Brain pericyte (primary cell): ENCODE measurements at places on chromosomes 12 and 14.

DNA sequence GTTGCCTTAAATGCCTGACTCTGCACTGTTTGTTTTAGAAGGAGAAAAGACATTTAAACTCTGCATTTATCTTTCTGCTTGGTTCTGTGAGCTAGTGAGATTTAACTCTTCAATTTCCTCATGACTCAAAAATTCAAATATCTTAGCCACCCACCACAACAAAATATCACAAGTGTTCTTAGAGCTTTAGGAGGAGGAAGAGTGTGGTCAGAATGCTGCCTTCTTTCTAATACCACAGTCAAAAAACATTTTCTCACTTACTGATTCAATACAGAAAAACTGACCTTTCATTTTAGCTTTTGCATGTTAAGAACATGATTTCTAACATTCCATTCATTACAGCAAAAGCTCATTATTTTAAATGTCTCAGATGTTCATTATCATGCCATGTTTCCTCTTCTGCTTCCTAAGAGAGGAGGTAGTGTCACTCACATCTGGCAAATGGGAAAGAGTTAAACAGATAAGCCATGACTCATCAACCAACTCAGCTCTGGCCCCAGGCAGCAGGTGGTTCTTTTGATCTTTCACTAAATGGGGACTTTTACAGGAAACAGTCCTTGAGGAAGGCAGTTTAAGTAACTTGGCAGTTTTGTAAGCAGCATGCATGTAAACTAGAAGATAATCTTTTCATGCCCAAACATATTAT, 56.4 kb upstream of the RNU6-8 start:
- DNase-seq = no peak

- DNase-seq = no peak
Measured at GRCh38 chr12:27946421-27946820, 26.1 kb downstream of the PTHLH start.

DNA sequence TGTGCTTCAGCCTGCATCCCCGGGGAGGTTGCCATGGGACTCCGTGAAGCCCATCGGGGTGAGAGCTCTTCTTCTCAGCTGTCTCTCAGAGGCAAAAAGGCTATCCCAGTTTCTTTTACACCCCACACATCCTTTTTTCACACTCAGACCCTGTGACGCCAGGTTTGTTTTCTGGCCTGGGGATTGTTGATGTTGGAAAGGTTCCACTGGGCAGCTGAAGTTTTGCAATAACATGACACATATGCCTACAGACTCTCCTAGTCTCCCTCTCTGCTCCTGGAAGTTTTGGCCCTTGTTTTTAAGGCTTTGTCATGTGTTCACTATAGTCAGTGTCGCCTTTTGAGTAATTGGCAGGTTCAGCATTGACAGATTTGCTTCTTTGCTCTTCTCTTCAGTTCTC, 118.6 kb downstream of the SMOC1 start:
- peak; percentile 73 for DNase-seq

DNA sequence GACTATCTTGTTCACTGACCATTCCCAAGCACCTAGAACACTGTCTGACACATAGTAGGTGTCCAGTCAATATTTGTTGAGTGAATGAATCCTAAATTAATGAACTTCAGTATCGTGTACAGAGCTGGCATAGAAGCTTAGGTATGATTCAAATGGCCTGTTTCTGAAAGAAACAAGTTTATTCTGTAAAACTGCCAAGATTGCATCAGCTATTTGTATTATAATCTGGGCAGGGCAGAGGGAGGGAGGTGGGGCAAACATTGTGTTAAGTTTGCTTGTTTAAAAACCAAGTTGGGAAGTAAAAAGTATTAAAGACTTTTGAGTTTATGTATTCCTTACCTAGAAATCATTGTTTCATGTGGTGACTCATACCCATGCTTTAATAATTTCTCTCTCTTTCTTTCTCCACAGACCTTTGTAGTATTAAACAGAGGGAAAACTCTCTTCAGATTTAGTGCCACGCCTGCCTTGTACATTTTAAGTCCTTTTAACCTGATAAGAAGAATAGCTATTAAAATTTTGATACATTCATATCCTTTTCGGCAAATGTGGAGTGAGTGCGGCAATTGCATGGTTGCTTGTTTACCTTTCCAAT, 92.8 kb downstream of the SCN8A start:
- no peak for DNase-seq

DNA sequence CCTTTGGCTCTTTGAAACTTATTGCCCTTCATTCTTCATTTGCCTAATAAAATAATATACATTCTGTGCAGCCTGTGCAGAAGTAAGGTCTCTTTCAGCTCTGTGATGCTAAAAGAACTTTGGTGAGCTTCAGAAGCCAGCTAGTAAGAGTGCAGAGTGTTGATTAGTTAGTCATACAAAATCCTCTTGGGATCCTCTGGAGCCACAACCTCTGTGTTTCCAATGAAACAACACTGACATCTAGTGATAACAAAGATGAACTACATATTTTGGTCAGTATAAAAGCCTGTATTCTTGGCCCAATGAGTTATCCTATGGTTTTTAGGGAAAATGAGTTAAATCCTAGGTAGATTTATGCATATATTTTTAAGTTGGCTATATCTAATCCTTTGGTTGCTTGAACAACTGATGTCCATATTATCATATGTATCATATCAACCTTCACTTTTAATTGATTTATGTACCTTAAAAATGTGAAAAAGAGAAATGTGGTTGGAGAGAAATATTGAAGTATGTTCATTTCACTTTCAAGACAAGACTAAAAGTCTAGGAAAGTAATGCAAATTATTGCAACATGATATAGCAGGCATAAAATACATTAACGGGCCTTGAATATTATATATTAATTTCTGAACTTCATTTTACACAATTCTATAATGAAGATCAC, 158.4 kb downstream of the KLHL28 start:
- DNase-seq = peak; percentile 10

DNA sequence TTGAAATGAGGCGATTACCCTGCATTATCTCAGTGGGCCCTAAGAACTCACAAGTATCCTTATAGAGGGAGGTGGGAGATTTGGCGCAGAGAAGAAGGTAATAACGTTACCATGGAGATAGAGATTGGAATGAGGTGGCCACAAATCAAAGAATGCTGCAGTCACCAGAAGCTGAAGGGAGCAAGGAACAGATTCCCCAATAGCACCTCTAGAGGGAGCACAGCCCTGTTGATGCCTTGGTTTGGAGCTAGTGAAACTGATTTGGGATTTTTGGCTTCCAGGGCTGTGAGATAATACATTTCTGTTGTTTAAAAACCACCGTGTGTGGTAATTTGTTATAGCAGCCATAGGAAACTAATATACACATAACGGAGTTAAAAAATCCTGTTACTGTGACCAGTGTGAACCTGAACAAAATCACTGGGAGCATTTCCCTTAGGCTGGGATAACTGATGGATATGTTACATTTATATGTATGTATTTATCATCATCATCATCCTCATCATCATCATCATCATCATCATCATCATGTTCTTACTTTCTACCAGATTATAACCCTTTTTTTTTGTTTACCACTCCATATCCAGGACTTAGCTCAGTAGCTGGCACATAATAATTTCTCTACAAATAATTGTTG, 100.3 kb downstream of the LIN7A start:
- peak; percentile 7 for DNase-seq

DNA sequence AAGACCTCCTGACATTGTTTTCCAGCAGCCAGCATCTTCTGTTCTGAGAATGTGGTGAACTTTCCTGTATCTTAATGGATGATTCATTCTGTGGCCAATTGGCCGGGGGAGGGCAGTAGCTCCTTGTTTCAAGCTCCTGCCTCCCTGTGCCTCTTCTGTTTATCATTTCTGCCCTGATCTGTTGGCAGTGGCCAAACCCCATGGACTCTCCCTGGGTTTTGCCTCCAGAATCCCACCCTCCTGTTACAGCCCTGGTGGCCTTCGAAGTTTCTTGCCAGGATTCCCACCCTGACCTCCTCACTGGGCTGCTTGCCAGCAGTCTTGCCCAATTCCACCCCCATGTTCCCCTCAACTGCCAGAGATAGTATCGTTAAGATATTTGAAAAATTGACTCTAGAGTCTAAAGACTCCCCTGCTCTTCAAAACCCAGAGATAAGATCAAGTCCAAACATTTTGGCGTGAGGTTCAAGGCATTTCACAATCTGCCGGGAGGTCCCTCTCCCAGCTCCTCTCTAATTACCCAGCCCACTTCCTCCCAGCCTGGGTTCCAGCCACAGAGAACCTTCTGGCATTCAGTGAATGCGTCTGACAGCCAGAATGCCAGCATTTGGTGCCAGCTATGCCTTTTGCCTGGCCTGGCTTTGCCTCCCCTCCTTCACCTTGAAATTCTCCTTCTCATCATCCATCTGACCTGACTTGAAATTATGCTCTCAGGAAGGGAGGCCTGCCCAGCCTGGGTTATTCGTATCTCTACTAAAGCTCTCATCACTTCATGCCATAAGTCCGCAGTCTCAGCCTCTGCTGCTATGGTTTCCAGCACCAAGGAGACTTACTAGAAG, 37.7 kb upstream of the TXNRD1 start:
- DNase-seq = peak; percentile 63

GRCh38 chr14:103838117-103838516, 9.3 kb downstream of the PPP1R13B start:
- no peak for DNase-seq

DNA sequence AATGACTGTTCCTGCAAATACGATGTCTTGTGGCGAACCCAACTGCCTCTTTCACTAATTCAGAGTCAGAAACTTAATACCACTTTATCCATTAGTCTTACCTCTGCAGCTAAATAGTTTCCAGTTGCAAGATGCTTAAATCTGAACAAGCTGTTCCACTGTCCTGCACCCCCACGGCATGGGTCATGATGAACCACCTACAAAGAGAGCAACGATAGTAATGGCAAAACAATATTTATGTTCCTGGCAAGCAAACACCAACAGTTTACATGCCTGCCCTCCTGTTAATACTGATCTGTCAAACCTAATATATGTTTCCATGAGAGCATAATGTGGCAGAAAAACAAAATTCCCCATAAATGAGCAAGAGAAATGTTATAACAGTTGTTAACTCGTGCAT, 121.9 kb downstream of the ITPR2 start:
- DNase-seq = no peak

DNA sequence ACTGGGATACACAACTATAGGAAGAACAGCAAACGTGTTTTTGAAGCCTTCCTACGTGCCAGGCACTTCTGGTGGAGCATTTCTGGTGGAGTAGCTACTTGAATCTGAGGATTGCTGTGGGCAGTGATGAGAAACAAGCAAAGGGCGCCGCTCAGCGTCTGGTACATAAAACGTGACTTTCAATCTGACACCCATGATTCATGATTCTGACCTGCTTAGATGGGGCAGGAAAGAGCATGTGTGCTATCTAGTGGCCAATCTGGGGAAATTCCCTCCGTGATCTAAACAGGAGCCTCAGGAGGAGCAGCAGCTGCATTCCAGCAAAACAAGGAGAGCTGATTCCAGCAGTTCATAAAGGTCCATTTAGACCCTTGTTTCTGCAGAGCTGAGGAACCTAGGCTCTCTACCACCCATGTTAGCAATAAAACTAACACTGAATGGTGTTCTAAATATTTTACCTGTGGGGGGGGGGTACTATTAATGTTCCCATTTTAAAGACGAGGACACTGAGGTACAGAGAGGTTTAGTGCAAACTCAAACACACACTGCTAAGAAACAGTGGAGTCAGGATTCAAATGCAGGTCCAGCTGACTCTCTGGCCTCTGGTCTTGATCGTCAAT, 37.8 kb downstream of the PAH start:
- DNase-seq = no peak

- no peak for DNase-seq
Measured at GRCh38 chr12:58583940-58584339, 336.4 kb downstream of the LRIG3 start.

DNA sequence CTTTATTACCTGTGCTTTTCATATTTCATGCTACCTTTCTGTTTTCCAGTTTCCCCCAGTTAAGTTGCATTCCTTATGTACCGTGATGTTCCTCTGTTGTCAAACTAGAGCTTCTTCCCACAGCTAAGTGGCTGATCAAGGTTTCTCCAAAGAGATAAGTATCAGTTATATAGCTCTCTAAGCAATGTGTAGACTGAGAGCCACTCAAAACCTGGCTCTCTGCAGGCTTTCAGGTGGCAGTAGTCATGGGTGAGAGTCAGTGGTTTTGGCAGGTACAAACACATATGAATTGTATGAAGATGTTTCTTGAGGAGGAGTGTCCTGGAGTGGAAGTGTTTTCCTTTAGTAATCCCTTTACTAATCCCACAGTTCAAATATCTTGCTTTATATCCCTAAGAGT, 28.4 kb downstream of the TXNRD1 start:
- DNase-seq = no peak

DNA sequence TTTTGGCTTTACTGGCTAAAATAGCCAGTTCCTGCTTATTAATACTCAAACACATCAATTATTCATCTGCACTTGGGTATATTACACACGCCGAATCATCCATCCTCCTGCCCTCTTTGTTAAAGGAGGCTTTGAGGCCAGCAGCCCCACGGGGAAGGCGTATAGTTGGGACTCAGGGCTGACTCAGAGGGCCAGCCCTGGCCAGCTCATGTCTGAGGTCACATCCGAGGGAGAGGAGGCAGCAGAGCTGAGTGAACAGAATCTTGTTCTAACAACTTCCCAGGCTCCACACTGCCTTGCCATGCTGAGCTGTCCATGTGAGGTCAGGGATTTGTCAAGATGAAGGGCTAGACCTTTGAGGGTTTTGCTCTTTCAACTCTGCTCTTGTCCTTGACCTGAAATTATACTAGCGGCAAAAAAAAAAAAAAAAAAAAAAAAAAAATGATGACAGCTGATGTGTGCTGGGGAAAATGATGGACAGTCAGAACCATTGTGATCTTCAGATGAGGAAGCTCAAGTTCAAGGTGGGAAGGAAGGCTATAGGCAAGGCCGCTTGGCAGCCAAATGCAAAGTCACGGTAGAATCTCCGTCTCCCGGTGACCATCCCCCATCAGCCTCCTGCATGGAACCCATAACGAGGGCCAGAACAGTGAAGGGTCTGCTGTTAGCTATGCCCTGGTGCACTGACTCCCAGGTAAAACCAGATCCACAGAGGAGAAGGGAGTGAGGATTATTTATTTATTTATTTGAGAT, 12.5 kb upstream of the MARK3 start:
- DNase-seq = peak; percentile 22

DNA sequence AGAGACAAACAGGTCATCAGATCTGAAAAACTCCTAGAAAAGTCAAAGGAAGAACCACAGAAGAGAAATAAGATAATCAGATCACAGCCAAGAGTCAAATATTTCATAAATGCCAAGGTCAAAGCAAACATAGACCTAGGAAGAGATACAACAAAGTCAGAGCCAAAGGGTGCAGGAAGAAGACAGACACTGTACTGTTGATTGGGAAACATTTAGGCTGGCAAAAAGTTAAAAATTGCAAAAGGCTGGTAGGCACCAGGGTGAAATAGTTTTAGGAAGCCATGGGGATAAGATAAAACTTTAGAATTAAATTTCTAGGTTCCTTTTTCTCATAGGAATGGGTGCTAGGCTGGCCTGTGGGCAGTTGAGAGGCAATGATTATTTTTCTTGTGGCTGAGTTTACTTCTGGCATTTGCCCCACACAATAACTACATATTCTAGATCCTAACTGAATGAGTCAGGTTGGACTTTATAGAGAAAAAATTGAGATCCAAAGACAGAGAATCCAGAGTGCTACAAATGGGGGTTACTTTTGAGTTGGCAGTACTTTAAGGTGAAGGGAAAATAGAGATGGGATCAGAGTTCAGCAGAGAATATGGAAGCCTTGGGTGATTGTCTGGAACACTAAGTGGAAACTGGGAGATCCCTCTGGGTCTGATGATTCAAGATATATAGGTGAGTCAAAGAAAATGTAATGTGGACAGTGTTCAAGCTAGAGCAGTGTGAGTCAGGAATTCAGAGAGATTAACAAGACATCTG, 215.5 kb downstream of the C12orf50 start:
- no peak for DNase-seq
